ENCODE measurements at places on chromosomes 16 and 17.
A peak's percentile ranks its signal among the peaks of the same experiment; 100 is the strongest.

GRCh38 chr17:83126275-83126811 is 46.9 kb downstream of the METRNL start:
- DNase-seq: no peak

DNA sequence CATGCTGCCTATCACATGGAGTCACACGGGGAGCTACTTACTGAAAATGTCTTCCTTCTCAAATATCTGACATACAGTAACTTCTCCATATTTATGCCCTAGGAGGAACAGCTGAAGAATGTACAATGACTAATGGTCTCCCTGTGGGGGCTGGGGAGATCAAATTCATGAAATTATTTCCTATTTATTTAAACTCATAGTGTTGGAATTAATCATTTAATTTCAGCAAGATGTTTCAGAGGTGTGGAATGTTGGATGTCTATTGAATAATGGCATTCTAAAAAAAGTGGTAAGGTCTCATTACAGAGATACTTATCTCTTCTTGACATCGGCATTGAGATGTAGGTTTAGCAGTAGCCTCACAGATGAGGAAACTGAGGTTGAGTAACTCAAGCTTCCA is 214.3 kb upstream of the CDH11 start:
- DNase-seq: no peak

GRCh38 chr16:10613785-10614485 is 33.5 kb upstream of the EMP2 start:
- DNase-seq: no peak

DNA sequence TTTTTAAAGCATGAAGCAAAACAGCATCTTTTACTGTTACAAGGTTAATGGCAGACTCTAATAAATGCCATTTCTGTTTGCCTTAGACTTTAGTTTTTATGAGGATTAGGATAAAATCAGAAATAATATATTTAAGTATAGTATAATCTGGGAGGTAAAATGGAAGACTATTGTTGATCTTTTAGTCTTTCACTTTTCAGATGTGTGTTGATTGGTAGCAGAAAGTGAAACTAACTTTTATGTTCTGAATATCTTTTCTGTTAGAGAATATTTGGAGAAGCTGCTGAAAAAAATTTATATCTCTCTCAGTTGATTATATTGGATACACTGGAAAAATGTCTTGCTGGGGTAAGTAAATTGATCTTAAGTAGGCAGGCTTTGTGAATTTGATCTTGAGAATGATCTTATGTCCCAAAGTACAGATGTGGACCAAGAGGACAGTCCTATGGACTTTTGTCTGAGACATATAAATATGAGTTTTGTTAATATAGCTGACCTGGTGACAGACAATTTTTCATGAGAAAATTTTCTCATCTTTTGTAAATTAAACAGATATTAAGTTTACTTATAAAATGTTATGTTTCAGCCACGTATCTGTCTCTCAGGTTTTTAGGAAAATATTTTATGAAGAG is 64.1 kb downstream of the NF1 start:
- no peak for DNase-seq

DNA sequence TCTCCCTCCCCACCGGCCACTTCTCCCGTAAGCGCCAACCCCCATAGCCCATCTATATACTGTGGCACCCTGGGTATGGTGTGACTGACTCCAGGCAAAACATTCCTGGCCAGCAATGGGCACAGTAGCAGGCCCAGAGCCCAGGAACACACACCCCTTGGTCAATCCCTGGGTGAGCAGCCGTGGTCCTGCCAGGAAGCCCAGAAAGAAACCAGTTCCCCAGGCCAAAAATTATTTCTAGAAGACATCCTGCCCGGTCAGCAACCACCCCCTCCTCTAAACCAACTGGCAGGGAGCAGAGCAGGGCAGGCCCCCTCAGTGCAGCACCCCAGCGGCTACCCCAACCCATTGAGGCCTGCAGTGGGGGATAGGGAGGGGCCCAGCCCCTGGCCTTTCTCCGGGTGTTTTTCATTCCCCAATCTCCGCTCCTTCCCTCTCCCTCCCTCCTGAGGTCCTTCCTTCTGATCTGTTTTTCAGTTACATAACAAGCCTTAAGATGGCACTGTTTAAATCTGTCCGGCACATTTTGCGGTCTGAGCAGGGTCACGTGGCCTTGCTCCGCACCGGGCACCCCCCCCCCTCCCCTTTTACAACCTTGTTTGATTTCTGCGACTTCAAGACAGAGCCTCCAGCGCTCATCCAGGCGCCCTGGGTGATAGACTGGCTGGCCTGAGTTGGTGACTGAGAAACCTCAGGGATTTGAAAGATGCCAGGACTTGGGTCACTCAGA is 2.0 kb downstream of the NPTX1 start:
- no peak for DNase-seq

DNA sequence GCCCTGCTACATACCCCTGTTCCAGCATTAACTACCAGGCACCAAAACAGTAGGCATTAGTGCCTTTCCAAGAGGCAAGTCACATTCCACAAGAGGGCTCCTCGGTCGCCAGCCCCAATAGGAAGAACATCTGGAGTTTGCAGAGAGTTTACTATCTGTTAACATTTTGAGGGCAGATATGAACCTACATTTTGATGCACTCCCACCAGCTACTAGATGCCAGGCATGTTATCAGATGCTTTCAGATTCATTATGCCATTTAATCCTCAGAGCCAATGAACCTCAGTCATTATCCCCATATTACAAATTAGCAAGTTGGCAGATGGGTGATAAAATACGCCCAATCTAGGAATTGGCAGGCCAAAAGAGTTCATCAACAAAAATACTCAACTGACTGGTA is 4.2 kb upstream of the CMTM2 start:
- DNase-seq: no peak

DNA sequence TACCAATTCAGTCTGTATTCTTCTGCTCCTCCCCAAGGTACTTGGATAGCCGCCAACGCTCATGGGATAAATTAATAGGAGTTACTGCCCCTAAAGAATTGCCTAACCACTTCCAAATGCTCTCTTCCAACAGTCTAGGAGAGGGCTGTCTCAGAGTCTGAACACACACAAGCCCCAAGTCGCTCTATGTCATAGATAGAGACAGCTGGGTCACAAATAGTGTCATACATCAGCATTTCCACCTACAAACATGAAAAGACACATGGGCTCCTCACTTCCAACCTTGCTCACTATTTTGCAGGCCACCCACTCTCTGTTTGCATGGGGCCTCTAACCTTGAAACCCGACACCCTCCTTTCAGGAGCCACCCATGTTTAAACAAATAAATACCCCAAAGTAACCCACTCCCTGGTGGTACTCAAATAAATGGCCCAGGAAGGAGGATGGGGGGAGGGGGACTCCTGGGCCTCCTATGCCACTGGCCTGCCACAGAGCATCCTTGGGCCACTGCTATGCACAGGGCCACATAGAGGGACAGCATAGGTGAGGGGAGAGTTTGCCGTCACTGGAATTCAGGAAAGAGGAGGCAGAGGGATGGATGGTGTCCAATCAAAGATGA is 265.9 kb downstream of the SOX9 start:
- DNase-seq: no peak

GRCh38 chr16:81652798-81653505 is 126.1 kb upstream of the PLCG2 start:
- DNase-seq: no peak

DNA sequence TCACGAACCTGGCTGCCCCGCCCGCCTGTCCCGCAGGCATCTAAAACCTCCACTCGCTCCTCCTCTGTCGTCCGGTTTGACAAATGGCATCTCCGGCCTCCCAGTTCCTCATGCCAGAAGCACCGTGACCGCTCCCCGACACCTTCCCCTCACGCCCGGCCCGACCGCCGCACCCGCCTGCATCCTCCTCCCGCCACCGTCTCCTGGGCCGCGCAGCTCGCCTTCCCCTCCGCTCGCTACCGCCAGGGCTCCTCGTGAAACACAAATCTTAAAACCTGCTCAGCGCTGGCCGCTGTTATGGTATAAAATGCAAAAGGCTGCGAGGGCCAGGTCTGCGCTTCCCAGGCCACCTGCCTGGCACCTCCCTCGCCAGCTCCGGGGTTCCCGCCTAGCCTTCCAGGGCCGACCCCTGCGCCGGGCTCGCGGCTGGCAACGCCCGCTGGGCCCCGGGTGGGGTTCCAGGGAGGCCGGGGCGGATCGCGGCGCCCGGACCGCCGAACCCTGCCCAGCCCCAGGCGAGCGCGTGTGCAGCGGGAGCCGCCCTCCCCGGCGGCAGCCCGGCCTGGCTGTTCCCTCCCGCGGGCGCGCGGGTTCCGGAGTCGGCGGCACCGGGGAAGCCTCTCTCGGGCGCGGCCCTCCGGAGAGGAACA is 488 bp downstream of the SPSB3 start:
- no peak for DNase-seq

DNA sequence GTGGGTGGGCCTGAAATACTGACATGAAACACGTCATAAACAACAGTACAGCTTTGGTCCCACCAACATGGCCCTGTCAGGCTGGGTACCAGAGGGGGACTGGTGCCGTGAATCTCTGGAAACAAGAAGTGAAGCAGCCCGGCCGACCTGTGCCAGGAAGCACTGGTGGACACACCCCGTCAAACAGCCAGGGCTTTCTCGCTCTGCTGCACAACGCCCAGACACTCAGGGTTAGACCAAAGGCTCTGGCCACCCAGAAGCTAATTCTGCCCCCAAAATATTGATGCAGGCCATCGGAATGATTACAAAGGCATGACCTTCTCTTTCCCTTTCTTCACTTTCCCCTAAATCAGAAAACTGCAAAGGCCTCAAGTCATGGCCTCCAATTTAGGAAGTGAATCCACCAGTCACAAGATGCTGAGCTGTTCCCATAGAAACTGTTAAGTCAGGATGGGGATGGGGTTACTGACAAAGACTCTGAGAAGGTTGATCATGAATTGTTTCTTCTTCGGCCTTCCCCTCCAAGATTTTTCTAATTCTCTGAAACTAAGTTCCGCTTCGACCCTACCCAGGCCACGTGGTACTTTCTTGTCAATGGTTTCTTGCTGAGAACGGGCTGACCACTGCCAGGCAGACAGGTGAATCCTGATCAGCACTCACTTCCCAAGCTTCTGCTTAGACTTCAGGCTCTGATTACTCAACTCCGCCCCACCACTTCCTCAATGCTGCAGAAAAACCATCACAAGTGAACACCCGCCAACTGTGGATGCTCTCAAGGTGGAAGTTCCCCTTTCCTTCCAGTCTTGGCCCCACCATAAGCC is 6.7 kb downstream of the PITPNA start:
- no peak for DNase-seq

GRCh38 chr17:61002316-61002736 is 324.7 kb downstream of the BCAS3 start:
- peak; percentile 9 for DNase-seq

DNA sequence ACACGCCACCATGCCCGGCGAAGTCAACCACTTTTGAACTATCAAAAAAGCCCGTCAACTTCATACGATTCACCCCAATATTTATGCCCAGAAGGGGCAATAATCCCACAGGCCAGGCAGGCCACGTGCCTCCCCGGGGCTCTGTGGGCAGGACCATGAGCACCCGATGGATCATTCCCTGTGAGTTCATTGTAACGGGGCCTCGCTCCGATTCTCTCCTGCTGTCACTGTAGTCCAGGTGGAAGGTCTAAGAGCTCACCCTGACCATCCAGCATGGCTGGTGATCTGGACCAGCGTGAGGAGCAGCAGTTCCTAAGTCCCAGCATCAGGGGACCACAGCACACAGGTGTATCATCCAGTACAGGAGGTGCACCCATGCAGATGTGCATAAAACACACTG is 77.5 kb upstream of the DOC2B start:
- no peak for DNase-seq

DNA sequence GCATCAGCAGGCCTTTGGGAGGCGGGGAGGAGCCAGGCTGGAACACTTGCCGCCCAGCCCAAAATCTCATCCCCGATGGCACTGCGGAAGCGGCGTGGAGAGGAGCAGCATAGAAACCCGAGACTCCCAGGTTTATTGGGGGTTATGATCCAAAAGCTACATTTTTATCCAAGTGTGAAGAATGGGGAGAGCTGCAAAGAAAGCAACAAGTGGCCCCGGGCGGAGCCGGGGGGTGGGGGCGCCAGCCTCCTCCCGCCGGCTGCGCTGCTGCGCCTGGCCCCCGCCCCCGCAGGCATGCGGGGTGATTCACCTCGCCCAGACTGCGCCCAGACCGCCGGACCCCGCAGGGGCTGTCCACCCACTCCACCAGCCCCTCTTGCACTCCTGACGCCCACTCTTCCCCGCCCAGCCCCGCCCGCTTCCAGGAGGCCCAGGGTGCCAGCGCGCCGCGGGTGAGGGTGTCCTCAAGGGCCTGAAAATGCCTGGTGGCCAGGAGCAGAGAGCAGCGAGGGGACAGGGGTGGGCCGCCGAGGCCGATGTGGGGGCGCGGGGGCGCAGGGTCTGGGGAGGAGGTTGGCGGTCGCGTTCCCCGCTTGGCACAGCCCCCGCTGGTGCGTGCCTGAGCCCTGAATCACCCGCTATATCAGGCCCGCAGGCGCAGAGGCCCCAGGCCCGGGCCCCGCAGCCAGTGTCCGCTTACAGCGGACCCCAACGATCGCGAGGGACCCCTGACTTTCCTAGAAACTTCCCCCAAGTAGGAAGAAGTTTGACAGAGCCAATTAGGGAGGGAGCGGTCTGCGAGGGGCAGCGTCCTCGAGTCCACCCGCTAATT is 1.3 kb downstream of the CAVIN1 start:
- no peak for DNase-seq

- DNase-seq: no peak
Measured at GRCh38 chr16:14239791-14240190, 168.7 kb downstream of the MRTFB start.

DNA sequence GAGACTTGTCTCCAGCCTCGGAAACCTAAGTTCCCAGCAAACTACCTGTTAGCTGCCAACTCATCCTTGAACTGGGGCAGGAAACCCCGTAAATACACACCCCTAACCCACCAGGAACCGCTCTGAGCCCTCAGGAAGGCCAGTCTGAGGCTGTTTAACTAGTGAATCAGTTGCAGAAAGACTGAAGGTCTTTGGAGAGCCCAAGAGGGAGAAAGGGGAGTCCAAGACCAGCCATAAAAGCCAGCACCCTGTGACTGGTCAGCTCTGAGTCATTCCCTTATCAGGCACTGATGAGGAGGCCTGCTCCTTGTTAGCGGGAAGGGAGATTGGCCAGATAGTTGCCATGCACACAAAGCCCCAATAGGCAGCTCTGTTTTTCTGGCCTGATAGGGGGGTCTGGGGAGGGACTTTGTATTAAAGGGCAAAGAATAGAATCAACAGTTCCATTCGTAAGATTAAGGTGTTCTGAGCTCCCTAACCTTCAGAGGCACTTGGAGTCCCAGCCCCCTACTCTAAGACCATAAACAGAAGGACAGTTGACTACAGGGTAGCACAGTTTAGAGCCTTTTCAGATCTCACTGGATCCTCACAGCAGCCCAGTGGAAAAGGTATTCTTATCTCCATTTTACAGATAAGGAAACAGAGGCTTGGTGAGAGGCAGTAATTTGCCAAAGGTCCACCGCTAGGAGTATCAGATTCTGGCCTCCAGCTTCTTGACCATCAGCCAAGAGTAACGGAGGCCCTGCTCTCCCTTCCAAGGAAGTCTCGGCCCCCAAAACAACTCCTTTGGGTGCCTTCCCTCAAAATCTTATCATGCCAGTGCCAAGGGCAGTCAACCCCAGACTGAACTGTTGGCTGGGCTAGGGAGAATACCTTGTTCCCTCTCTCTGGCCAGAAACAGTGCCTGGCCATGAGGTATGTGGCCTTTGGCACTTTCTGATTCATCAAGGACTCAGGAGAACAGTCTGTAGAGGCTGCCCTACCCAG is 2.2 kb upstream of the KRT19 start:
- DNase-seq: peak; percentile 44

GRCh38 chr16:28499854-28500253 is 5.4 kb downstream of the APOBR start:
- no peak for DNase-seq
